Stimulated activated CD8-positive, alpha-beta memory T cell treated with anti-CD3 and anti-CD28 coated beads, Interleukin-4, amount 100 ng/mL, for 48 hours (primary cell): ENCODE measurements at places on chromosomes 7 and 10.

GRCh38 chr7:95106401-95106800 lies 199.0 kb downstream of the PPP1R9A start:
- no peak for DNase-seq

GRCh38 chr7:67696878-67697277 lies 700.2 kb downstream of the TYW1 start:
- DNase-seq, result no peak

DNA sequence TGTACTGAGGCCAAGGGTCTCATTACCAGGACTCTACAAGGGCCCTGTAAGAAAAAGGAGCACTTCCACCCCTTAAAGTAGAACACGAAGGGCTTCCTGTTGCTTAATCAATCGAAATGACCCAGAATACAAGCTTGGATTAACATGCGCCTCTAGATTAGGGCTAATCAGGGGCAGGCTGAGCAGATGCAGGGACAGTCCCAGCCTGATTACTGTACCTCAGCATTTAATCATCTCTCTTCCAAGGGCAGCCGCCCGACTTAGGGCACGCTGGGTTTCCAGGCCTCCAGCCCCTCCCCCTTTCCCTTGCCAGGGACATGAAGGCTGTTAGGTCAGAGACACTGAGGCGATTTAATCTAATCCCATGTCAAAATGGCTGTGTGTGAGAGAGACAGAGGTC lies 138.6 kb downstream of the NRF1 start:
- DNase-seq, result no peak

DNA sequence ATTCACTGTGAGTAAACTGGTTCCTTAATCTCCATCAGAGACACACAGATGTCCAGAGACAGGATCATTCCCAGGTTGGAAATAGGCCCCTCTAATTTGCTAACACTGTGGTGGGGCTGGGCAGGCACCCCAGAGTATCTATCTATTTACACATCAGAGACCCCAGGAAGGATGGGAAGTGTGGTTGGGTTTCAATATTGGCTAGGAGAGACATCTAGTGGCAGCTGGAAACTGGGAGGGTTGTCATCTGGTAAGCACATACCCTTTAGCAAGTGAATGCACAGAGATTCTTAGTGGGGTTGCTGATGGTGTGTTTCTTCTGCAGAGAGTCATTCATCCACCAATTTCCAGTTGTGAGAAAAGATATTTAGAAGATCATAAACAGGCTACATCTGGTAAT lies 36.0 kb upstream of the NRG3 start:
- no peak for DNase-seq

- DNase-seq, result no peak
Measured at GRCh38 chr7:17687361-17687760, 252.9 kb downstream of the SNX13 start.

DNA sequence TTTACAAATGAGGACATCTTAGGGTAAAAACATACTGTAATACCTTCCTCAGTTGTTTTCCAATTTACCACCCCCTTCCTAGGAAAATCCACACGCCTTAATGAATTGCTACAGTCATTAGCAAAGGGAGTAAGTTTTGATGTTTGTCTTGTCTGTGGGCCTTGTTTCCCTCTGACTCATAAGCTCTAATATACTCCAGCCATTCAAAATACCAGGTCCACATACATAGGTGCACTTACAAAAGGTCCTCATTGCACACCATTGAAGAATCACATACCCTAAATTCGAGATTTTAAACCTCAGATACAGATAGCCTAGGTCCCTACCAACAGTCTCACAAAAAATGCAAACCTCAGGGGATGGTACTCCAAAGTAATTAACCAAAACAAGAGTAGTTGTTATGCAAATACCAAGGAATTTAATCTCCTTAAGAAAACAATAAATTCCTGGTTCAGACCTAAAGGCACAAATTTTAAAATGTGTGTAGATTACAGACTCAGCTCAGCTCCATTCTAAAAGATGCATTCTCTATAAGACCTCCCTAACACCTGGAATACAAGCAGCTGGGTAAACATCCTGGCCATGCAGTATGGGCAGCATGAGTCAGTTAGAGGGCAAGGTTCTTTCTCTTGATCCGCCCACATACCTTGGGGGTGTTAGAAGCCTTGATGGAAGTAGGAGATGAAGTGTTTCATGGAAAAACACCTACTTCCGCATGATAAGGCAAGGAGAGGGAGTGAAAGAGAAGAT lies 3.0 kb upstream of the LIPK start:
- DNase-seq, result no peak
